NCI-H1694 (cell line): ENCODE measurements at places on chromosomes 6 and 20.

DNA sequence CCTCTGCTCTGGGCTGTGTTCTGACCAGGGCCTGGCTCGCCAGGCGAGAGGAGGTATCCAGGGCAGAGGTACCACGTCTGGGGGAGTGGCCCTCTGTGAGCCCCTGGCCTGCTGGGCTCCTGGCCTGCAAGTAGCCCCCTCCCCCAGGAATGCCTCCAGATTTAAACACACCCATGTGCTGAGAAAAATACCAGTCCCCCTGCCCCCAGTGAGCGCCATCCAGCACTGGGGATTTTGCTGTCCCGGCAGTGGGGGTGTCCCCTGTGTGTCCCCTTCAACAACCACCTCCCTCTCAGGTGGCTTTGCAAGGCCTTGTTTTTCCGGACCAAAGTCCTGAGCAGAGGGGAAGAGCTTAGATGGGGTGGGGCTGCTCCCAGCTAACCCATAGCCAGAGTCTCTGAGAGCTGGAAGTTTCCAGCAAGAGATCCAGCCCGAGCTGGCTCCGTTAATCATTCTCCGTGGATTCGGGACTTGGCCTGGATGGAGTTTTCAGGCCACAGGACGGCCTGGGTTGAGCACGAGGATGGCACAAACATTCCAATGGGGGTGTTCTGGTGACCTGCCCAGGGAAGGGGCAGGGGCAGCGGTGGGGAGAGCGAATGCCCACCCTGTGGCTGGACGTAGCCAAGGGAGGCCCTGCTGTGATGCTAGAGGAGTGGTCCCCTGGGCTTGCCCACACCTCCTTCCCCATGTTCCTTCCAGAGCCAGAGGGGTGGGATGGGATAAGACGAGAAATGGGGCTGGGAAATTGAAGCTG lies 29.0 kb downstream of the PCK1 start:
- DNase-seq, result no peak

GRCh38 chr20:34410336-34410735 lies 47.3 kb downstream of the ITCH start:
- DNase-seq, result no peak

DNA sequence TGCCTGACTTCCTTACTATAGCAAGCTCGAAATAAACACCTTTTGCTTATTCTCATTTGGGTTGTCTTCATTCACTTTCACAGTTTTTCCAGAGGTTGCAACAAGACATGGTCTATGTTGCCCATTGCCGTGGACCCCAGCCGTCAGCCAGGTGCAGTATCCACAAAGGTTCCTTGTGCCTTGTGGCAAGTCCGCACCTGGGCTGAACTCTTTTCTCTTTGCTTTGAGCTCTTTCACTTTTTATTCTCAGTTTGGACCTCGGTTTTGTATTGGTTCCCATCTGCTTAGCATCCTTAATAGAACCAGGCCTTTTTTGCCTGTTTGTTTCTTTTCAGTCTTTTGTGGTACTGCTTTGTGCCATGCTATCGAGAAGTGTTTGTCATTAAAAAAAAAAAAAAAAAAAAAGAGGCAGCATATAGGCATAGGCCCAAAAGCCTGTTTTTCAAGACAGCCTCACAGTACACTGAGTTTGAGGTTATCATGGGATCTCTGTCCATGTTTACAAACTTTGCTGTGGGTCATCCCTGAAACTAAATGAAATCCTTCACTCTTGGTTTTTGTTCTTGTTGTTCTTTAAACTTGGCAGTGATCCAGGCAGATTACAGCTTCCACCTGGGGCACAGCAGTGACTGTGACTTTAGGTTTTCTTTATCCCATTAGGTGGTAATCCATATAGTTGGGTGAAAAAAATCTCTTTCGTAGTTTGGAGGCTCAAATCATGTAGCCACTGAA lies 33.3 kb downstream of the GSTA3 start:
- no peak for DNase-seq

DNA sequence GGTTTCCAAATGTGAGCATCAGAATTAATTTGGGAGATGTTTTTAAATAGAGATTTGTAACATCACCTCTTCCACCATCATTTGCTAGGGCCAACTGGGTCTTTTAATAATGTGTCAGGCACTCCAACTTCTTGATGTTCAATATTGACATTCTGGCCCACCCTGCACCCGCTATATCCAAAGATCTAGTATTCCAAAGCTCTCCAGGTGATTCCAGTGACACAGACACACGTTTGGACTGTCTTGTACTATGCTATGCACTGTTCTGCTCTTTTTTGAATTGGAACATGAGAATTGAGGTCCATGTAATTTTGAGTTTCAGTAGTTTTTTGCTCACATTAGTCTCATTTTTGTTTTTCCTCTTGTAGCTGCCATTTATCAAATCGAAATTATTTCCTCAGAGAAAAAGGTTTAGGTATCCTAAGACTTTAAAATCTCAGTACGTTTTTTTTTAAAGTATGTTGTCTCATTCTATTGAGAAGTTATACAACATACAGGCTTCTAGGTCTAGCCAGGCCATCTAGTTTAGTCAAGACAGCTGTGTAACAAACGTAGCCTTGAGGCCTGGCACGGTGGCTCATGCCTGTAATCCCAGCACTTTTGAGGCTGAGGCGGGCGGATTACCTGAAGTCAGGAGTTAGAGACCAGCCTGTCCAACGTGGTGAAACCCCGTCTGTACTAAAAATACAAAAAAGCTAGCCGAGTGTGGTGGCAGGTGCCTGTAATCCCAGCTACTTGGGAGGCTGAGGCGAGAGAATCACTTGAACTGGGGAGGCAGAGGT lies 3.1 kb downstream of the BICRAL start:
- no peak for DNase-seq

- DNase-seq, result no peak
Measured at GRCh38 chr20:44065401-44066340, 121.3 kb downstream of the JPH2 start.

- DNase-seq, result no peak
Measured at GRCh38 chr20:19741924-19742323, 16.1 kb upstream of the RIN2 start.
